Activated T-cell treated with anti-CD3 and anti-CD28 coated beads for 4 hours (primary cell): ENCODE measurements at places on chromosomes 12 and 14.
A peak's percentile ranks its signal among the peaks of the same experiment; 100 is the strongest.

DNA sequence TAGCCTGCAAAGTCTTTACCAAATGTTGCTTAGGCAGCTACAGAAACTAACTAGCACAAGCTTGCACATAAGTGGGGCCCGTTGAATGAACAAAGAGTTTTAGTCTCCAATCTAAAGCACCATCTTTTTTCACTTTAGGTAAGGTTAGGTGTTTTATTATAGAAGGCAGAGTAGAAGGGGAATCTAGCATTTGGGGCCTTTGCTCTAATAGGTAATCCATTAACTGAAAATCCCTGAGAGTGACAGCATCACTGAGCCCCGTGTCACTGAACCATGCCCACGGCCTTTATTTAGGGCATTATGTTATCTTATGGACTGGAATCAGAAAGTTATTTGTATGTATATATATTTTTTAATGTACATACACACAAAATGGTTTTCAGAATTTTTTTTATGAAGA, 25.1 kb downstream of the CPNE8 start:
- no peak for DNase-seq

DNA sequence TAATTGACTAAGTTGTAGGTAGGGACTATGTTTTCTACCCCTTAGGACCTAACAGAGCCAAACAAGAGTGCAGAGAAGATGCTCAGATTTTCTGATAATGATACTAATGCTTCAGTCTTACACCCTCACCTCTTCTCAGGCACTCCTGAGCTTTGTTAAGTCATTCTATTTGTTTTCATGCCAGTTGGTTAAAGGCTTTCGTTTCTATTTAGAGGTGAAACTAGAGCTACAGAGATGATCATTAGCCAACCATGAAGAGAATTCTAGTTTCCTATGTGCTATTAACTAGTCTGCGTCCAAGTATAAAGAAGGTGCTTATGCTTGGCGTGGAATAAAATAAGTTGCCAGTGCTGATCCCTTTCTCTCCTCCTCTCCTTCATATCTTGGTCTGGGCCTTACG, 34.6 kb upstream of the PYGL start:
- no peak for DNase-seq

- no peak for DNase-seq
Observed at GRCh38 chr12:117052386-117053049, 46.7 kb downstream of the TESC start.

DNA sequence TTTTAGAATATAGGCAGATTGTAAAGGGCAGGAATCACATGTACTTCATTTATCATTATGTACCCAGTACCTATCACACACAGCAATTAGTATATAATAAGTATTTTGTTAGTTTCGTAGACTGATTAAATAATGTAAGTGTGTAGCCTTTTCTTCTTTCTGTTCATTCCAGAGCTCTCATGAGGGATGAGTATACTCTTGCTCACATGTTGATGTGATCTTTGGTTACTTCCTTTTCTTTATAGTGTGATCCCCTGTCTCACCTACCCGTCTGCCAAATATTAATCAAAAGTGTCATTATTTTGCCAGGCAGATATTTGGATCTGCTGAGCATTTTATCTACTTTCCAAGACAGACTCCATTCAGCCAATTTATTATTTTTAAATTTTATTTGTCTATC, 156.1 kb downstream of the PCNX1 start:
- no peak for DNase-seq

DNA sequence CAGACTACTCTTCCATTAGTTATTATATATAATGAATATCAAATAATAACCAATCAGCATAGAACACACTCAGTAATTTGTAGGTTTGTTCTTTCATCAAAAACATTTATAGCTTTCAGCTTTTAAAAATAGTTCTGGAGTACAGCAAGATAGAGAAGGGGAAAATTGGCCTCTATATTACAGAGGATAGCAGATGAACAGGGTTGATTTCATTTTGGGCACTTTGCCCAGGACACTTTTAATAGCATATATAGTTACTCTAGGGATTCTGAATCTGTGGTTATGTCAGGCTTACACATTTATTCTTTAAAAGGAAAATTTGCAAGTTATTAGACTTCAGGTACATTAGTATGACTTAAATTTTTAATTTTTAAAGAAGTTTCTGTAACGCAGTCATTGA, 52.6 kb downstream of the IFT81 start:
- no peak for DNase-seq

DNA sequence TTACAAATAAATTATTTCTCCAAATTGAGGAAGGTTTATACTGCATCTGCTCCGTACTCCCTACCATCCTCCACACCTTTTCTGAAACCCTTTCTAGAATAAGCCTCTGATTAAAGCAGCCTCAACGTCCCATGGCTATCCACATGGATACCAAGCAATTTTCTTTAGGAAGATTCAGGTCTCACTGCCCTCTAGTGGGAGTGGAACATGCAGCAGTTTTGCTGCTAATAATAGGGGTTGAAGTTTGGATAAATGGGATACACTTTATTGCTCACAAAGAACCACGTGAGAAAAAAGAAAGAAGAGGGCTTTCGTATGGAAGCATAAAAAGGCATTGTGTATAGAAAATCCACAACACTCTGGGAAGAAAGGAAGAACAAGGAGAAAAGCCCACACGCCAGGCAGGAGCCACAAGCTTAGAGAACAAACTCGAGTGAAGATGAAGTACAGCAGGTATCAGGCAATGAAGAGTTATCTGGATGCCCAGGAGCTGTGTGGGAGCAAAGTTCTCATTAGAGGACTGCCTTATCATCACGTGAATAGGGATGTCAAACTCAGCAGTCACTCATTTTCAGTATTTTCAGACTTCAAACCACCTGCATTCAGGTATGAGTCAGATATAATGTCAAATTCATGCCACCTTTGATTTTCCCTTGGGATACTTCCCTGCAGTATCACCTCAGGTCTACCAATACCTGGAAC, 45.8 kb downstream of the CCER1 start:
- no peak for DNase-seq

- no peak for DNase-seq
Observed at GRCh38 chr14:71430678-71431376, 501.4 kb upstream of the RGS6 start.

DNA sequence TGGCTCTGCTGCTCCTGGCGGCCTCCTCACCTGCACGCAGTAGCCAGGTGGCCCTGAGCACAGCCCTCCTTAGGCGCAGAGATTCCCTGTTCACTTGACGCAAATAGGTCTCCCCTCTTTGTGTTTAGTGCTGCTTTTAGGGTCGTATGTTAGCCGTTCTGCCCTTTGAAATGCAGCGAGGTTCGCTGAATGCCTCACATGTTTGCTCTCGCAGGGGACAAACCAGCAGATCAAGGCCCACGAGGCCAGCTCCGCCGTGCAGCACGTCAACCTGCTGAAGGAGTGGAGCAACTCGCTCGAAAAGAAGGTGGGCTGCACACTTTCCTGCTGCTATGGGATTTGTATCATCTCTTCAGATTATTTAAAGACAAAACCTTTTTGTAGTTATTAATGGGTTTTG, 31.4 kb upstream of the AMN start:
- DNase-seq, result no peak

DNA sequence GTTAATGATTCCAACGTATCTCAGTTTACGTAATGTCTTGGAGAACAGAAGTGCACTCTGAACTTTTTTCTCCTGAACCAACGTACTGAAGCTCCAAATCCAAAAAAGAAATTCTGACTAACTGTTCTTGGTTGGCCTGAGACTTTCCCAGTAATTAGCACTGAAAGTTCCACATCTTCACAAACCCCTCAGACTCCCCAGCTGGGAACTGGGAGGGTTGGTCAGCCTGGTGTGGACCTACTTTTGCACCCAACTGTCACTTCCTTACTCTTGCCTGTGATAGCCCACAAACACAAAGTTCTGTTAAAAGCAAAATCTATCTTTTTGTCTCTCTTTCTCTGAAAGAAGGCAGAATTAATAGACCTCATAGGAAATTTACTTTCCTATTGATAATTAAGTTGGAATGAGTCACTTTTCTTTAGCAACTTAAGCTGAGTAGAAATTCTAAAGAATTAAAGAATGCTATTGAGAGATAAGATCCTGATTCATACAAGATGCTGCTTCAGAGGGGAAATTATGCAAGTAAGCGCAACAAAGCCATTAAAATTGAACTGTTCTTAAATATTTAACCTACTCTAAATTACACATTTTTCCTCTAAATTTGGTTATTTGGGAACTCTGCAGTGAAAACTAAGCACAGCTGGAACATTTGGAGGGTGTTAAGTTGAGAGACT, 155.0 kb downstream of the EPS8 start:
- no peak for DNase-seq

GRCh38 chr12:68613209-68613904, 2.7 kb downstream of the RAP1B start:
- DNase-seq, result peak; percentile 44

DNA sequence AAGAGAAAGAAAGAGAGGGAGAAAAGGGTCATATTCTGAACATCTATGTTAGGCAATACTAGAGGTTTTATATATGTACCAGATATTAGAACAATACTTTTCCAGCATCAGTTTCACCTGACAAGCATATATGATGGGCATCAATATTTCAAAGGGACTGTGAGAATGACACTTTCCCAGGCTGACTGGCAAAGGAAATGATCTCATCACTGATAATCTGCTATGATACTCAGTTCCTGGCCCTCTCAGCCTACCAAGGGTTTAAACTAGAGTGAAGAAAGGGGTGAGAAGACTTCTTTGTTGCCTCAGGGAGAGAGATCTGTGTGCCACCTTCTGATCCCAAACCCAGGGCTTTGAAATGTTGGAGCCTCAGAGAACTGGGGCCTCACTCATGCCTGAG, 183.5 kb downstream of the TTC8 start:
- no peak for DNase-seq

DNA sequence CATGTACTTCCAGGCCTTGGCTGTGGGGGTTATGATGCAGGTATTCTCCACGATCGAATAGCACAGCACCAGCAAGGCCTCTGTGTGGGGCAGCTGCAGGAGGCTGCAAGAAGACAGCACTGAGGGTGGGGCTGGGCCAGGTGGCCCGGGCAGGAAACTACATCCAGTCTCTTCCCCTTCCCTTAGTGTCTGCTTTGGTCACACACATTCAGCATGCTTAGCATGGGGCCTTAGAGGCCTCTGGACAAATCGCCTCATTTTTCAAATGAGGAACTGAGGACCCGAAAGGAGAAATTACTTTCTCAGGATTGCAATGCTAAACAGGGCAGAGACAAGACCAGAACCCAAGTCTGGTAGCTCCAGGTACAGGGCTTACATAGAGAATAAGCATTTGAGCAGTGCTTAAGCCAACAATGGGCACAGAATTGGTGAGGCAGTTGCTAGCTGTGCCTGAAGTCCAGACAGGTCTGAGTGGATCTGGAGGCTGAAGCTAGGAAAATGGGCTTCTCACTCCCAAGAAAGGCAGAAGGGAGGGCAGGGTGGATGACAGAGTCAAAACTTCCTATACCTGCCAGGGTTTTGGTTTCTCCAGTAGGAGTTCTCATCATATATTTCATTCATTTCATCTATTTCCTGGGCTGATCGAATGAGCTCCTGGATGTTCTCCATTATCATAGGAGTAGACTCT, 3.5 kb downstream of the ACRBP start:
- no peak for DNase-seq

- DNase-seq, result no peak
Observed at GRCh38 chr14:53346988-53347387, 193.9 kb upstream of the DDHD1 start.

DNA sequence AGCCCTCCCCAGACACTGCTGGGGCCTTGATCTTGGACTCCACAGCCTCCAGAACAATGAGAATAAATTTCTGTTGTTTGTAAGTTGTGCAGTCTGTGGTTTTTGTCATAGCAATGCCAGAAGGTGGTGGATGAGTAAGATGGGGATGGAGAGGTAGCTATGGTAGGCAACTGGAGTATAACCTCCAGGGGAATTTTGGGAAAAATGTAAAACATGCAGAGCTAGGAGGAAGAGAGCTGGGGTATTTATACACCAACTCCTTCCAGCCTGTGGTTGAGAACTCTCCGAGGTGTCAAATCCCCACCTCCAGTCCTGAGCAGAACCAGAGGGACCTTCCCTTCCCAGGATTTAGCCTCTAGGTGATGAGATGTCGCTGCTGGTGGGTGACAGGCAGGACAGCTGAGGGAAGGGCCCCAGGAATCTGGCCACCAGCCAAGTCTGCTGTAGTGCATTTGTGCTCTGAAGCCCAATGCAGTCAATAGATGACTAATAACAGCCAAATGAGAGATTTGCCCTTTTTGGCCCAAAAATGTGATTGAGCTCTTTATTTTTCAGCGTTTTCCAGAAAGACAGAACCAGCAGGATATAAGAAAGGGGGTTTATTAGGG, 19.1 kb upstream of the CEP170B start:
- no peak for DNase-seq

DNA sequence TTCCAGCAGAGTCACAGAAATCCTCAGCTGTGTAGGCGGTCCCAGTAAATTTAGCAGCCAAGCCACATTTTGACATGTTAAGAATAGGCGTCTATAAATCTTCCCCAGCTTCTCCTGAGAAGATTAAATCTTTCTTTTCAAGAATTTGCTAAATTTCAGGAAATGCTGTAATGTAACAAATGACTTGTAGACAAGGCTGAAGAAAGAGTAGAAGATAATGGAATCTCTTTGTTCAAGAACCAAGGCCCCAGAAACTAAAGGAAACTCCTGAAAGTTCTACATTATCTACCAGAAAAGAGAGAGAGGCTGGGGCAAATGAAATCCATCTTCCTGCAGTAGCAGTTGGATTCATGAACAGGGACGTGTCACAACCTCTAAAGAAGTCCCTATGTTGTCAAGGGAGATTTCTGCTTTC, 760.3 kb downstream of the NOVA1 start:
- DNase-seq, result no peak

DNA sequence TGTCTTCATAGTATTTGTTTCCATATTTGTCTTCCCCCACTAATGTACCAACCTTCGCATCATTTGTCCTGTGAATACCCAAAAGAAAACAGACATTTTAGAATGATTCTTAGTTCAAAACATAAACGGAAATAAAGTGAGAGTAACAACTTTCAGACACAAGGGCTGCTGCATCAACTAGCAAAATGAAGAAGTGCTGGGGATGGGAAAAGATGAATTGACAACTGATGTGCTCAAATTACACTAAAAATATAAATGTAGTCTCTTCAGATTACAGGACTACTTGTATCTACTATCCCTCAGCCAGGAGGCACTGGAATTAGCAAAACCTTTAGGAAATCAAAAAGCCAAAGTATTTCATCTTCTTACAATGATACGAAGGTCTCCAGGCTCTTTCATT, 743 bp downstream of the NDUFA12 start:
- DNase-seq, result no peak

GRCh38 chr14:73785834-73786635, 65.6 kb upstream of the PTGR2 start:
- DNase-seq, result no peak

DNA sequence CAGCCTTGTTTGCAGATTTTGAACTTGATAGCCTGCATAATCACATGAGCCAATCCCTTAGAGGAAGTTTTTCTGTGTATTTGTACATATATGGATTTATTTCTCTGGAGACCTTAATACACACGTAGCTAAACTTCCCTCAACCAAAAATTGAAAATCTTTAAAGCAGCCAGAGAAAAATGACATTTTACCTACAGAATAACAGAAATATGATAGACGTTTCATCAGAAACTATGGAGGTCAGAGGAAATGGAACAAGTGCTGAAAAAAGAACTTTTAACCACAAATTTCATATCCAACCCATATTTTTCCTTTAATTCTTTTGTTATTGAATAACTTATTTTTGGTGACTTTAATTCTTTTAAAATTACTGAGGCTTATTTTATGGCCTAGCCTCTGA, 177.7 kb downstream of the CCDC91 start:
- DNase-seq, result no peak
